ENCODE measurements at places on chromosomes 4 and X. TPM values are rescaled to one million over a fixed set of nuclear protein-coding genes. Genes with fewer than 3 reads are reported as not detected.
A peak's percentile ranks its signal among the peaks of the same experiment; 100 is the strongest.

UTP3 gene
- 44.5 TPM for total RNA-seq

- DNase-seq = no peak
Measured at GRCh38 chrX:118221270-118221669, 104.7 kb upstream of the KLHL13 start.

- no peak for DNase-seq
Measured at GRCh38 chr4:103018391-103019307, 856 bp downstream of the SLC9B1 start.

DNA sequence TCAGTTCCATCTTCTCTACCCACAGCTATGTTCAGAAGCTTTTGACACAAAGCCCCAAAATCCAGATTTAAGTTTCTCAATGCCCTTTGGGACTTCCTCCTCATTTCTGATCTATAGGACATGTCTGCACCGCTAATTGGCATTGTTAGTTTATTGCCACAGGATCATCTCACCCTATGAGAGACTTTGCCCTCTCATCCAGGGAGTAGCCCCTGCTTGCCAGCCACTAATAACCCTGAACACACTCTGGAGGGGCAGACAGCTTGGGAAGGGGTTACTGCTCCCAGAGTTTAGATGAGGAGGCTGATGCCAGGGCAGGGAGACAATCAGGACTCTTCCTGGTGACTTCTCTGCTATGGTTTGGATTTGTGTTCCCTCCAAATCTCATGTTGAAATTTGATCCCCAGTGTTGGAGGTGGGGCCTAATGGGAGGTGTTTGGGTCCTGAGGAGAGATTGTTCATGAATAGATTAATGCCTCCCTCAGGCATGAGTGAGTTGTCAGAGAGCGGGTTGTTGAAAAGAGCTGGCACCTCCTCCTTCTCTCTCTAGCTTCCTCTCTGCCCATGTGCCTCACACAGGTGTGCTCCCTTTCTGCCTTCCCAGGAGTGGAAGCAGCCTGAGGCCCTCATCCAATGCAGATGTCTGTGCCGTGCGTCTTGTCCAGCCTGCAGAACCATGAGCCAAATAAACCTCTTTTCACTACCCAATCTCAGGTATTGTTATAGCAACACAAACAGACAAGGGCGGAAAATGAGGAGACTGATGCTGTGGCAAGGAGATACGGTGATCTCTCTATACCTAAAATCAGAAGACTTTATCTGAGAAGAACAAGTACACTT lies 3.6 kb upstream of the SCARB2 start:
- DNase-seq = no peak

DNA sequence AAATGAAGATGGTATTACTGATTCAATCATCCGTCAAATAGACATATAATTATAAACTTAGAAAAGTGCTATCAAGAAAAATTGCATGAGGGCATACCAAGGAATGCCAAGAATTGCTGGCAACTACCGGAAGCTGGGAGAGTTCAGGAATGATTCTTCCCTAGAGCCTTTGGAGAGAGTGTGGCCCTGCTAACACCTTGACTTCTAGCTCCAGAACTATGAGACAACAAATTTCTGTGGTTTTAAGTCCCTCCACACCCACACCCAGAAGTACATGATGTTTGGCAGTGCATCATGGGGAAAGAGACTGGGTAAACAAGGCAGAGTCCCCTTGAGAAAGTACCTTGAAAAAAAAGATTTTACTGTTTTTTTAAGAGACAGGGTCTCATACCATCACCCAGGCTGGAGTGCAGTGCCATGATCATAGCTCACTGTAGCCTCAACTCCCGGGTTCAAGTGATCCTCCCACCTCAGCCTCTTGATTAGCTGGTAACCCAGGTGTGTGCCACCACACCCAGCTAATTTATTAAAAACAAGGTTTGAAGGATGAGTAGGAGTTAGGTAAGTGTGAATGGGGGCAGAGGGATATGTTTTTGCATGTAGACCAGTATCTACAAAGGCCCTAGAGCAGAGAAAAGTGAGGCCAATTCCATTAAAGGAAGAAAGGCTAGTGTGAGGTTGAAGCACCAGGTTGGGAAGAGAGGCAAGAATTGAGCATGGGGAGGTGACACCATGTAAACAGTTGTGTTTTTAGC lies 53.1 kb downstream of the GSX2 start:
- no peak for DNase-seq

GRCh38 chrX:106606571-106606970 lies 5.2 kb upstream of the RADX start:
- DNase-seq = no peak

GRCh38 chr4:48109413-48110263 lies 24.4 kb downstream of the TXK start:
- DNase-seq = peak; percentile 19

GRCh38 chr4:171397175-171397574 lies 416.0 kb upstream of the GALNTL6 start:
- no peak for DNase-seq

- DNase-seq = no peak
Measured at GRCh38 chr4:42480717-42481116, 83.4 kb downstream of the SHISA3 start.
